ENCODE measurements at places on chromosomes 3 and 15.

- DNase-seq = no peak
Observed at GRCh38 chr3:15023249-15023648, 41.9 kb downstream of the MRPS25 start.

DNA sequence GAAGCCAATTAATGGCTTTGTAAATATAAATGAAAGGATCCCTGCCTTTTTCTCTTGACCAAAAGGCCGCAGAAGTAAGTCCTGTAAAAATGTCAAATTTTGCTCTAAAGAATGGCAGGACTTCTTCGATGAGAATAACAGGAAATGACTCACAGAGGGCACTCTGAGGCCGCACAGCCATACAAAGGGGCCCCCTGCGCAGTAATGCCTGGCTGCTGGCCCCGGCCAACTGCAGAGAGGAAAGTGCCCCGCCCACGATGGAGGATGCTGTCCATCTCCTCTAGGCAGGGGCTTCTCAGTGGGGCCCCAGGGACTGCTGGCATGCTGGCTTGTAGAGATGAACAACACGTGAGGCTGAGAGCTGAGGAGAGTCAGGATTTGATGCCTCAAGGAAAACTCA, 18.1 kb upstream of the SCN10A start:
- no peak for DNase-seq

- DNase-seq = no peak
Observed at GRCh38 chr3:142896201-142896755, 7.4 kb upstream of the PCOLCE2 start.

GRCh38 chr3:152760024-152760563, 74.8 kb upstream of the P2RY1 start:
- DNase-seq = no peak

GRCh38 chr3:46566040-46566641, at the start of gene LRRC2:
TSS of gene LRRC2 (minus strand) at chr3:46566302. CDS start at chr3:46551591, 14,711 bp downstream.
- no peak for DNase-seq

GRCh38 chr3:8204853-8205650, 296.6 kb upstream of the LMCD1 start:
- no peak for DNase-seq

- no peak for DNase-seq
Observed at GRCh38 chr3:189166321-189166720, 5.5 kb upstream of the TPRG1 start.

DNA sequence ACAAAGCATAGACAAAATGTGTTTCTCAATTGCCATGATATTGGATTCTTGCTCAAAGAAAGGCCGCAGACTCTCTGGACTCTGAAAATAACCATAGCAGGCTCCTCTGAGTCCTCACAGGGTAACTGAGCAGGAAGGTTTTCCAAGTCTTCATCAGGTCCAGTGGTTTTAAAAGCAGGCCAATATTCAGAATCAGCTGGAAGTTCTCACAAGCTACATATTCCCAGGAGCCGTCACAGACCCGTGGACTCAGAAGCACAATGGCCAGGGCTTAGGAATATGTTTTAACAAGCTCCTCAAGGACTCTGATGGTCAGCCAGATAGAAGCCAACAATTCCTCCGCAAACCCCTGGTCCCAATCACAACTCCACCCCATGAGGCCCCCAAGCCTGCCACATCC, 256.1 kb upstream of the ADAMTS9 start:
- no peak for DNase-seq

GRCh38 chr15:59290295-59291212, 82.1 kb downstream of the MYO1E start:
- no peak for DNase-seq

GRCh38 chr15:91515188-91515754, 338.2 kb upstream of the SLCO3A1 start:
- DNase-seq = no peak

GRCh38 chr3:104909198-104909597, 457.5 kb upstream of the ALCAM start:
- no peak for DNase-seq
